ENCODE measurements at places on chromosomes 4 and X.
A peak's percentile ranks its signal among the peaks of the same experiment; 100 is the strongest.

DNA sequence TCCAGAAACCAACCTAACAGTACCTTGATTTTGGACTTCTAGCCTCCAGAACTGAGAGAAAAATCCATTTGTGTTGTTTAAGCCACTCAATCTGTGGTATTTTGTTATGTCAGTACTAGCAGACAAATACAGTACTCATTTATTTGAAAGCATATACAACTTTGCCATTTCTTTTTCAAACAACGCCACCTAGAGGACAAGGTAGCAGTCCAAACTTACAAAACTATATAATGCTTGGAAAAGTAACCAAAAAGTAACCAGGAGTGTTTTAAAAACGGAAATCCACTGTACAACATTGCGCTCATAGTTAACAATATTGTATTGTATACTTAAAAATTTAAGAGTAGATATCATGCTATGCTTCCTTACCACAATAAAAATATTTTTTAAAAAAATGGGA lies 37.0 kb upstream of the FGF13 start:
- no peak for DNase-seq

DNA sequence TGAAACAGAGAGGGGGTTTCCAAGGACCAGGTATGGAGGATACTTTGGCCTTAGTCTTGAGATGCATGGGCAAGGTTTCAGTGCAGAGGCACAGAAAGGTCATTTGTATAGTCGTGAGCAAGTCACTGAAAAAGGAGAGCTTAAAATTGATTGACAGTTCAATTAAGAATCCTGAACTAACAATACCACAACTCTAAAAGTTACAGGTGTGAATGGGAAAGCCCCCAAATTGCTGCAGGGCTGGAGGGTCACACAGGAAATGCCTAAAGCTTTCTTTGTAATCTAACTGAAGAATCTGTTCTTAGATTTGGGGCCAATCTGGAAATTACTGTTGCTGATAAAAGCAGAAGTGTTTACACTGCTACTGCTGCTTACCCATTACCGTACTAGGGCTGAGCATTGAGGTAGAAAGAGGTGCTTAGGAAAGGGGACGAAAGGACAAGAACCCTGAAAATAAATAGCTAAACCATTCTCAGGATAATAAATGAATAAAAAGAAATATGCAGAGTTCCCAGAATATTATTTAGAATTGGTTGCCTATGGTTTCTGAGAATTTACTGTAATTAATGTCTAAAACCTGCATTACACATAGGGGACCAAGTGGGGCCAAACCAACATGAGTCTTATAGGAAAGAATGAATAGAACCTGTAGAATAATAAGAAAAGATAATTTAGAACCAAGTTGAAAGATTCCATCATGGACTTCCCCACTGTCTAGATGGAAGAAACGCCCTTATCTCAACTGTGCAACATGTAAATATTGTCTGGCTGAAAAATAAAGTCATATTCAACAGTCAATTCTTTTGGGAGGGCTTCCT lies 91.9 kb upstream of the PPP1R2C start:
- peak; percentile 0 for DNase-seq

DNA sequence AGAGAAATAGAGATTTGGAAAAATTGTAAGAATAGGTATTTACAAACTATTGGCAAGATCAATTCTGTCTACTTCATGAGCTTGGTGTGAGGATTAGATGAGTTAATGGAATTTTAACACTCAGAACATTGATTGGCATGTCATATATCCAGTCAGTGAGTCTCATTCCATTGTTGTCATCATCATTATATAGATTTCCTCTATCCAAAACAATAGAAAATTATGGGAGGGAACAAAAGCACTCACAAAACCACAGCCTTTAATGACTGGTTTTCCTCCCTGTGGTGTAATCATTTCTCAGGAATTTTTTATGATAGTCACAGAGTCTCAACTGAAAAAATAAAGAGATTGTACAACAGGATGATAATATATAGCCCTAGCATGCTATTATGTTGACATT lies 21.1 kb downstream of the KLHL5 start:
- DNase-seq: no peak

DNA sequence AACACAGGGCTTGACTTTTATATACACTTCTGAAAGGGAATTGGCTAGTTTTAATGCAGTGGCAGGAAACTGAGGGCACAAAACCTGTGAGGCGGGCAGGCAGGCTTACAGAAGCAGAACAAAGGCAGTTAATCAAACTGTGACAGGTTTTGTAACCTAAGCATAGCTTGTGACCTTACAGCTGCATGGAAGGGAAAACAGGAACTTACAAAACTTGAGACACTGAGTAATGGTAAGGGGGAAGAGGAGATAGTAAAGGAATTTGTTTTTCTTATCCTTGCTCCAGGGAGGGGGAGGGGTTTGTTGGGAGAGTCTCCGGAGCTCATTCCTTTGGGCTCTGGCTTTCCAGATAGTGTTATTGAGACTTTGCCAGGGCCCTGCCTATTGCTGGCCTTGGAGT lies 55.6 kb downstream of the SLITRK4 start:
- no peak for DNase-seq

GRCh38 chr4:173565281-173565680 lies 35.3 kb upstream of the HAND2 start:
- DNase-seq: no peak

GRCh38 chr4:75679876-75680575 lies 6.8 kb upstream of the G3BP2 start:
- DNase-seq: no peak

GRCh38 chr4:137559801-137560200 lies 27.5 kb upstream of the PCDH18 start:
- DNase-seq: no peak

DNA sequence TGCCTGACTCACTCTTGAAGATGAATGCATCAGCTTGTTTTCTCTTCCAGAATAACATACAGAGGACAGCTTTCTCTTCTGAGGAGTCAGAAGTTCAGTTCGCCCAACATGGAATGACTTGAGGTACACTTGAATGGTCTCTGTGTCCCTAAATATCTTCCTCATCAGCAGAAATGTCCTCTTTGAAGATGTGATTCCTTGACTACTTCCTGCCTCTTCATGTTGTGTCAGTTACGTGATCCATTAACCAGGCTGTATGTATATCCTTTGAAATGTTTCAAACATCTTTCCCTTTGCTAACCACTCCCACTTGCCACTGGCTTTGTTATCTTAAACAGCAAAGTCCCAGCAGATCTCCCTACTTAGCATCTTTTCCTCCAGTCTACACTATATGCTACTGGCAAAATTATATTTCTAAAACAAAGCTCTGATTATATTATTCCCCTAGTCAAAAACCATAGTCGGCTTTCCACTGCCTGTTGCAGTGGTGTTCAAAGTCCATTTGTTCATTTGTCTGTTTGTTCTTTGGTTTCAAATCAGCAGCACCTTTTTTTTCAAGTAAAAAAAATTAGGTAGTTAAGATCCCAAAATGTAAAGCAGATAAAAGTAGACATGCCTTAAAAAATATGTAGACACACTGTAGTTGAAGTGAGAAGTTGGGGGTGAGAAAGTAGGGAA lies 82.1 kb upstream of the PAK3 start:
- DNase-seq: no peak

GRCh38 chr4:151721466-151721865 lies 39.3 kb downstream of the GATB start:
- DNase-seq: no peak

- no peak for DNase-seq
These were observed 964 bp upstream of the GPR82 start for GRCh38 chrX:41722816-41723618.

DNA sequence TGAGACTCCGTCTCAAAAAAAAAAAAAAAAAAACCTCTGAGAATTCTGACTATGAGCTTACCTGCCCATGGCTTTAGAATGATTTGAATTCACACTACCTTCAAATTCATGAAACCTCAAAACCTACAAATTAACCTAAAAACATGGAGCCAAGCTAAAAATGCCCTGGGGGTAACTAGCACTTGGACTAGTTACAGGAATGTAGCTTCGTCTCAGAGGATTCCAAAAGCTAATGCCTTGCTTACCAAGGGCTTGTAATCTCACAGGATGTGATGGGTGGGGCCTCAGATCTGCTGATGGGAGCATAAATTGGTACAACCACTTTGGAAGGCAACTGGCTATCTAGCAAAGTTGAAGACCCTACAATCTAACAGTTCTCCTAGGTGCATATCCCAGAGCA lies 79.4 kb upstream of the SPRY1 start:
- no peak for DNase-seq

DNA sequence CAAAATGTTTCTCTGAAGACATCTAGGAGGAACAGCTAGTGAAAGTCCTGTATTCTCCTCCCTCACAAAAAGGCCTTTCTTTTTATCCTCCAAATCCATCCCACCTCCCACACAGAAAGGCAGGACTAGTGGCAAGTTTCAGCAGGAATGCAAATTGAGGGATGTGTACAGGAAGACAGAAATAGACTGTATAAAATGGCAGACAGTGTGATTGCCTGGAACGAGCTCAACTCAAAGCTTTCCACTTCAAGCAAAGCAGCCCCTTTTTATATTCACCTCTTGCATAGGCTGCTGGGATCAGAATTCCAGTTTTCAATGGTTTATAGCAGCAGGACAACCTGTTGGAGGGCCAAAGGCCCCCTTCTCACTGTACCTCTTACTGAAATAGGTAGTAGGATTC lies 57.5 kb downstream of the DCX start:
- DNase-seq: no peak

GRCh38 chrX:154019061-154019621 lies 561 bp downstream of the IRAK1 start:
- peak; percentile 7 for DNase-seq

GRCh38 chr4:581181-581580 lies 5.1 kb upstream of the TMEM271 start:
- DNase-seq: no peak

DNA sequence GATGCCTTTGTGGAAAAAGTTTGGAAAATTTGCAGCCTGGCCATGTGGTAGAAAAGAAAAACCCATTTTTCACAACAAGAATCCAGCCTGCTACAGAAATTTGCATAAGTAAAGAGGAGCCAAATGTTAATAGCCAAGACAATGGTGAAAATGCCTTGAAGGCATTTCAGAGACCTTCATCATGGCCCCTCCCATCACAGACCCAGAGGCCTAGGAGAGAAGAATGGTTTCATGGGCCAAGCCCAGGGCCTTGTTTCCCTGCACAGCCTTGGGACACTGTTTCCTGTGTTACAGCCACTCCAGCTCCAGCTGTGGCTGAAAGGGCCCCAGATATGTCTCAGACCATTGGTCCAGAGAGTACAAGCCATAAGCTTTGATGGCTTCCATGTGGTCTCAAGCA lies 101.4 kb upstream of the LINC00632 start:
- DNase-seq: no peak

DNA sequence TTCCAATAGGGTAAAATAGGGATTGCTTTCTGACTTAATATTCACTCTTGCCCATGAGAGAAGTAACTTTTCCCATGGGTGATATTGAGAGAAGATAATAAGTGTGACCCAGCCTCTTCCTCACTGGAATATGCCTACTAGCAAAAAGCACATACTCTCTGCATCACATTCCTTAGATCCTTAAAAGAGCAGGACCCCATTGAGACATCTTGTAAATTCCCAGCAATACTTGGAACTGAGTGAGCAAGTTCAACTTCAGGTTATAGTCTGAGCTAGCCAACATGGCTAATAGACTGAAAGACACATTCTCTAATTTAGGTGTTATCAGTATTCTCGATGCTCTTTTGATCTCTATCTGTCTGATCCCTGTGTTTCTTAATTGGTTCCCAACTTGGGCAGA lies 1372.3 kb downstream of the STIM2 start:
- no peak for DNase-seq

DNA sequence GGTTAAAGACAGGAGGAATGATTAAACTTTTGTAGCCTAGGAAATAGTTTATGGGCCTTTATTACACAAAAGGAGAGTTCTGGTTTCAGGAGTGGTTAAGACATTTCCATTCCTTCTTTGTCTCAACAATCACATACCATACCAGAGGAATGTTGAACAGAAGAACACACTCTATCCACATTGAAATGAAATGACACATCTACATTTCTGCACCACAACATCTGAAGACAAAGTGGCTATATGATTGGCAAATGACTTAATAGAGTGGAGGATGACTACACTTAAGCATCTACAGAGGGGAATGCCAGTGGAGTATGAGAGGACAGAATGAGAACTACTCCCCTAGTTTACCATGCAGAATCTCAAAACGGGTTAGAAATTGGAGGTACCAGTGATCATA lies 8.0 kb downstream of the CYP2U1 start:
- no peak for DNase-seq

GRCh38 chr4:88630756-88631155 lies 38.5 kb downstream of the HERC3 start:
- no peak for DNase-seq

GRCh38 chrX:53065104-53065503 lies 16.5 kb downstream of the GPR173 start:
- no peak for DNase-seq

- no peak for DNase-seq
These were observed 8.2 kb downstream of the ZCCHC4 start for GRCh38 chr4:25320773-25321172.

DNA sequence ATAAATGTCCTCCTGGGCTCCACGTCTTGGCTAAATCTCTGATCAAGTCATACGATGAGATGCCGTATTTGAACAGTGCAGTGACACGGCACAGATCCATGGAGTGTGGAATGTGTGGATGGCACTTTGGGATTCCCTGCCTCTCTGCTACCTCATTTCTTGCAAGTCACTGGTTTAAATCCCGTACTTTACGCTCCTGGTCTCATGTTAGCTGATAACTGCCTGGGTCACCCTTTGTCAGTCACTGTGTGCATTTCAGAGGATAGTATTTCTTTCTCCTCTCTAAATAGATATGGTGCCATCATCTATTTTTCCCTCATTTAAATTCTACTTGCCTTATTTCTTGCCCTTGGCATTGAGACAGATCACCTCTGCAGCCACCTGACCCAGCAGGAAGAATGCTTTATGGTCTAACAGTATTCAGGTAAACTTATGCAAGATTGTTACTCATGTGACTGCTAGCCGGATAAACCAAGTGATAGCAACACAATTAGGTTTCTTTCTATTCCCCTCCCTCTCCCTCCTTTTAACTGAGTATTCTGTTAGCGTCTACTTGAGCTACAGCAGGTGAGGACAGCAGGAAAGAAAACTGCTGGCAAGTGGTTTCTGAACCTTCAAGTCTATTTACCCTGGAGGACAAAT lies 2.8 kb downstream of the EGF start:
- no peak for DNase-seq

GRCh38 chr4:168408620-168409019 lies 71.7 kb downstream of the DDX60L start:
- no peak for DNase-seq

DNA sequence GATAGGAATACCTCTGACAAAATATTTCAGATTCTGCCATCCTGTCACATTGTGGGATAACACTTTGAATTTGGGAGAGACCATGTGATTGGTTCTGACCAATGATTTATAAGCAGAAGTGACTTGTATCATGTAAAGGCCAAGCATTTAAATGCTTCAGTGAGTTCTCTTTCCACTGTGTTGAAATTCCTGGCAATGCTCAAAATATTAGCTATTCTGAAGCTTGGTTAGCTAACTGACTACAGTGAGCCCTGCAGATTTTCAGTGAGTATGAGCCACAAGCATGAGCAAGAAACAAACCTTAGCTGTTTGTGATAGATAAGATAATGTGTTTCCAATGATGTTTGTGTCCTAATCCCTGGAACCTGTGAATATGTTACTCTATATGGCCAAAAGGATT lies 562.8 kb upstream of the AADAT start:
- no peak for DNase-seq

Data from CD4-positive, alpha-beta T cell treated with Interleukin-10 for 1 hour (primary cell).